ENCODE measurements at places on chromosomes 1 and 21. TPM values are rescaled to one million over a fixed set of nuclear protein-coding genes. Genes with fewer than 3 reads are reported as not detected.

PRR9 gene
- polyA plus RNA-seq, result not detected

DNA sequence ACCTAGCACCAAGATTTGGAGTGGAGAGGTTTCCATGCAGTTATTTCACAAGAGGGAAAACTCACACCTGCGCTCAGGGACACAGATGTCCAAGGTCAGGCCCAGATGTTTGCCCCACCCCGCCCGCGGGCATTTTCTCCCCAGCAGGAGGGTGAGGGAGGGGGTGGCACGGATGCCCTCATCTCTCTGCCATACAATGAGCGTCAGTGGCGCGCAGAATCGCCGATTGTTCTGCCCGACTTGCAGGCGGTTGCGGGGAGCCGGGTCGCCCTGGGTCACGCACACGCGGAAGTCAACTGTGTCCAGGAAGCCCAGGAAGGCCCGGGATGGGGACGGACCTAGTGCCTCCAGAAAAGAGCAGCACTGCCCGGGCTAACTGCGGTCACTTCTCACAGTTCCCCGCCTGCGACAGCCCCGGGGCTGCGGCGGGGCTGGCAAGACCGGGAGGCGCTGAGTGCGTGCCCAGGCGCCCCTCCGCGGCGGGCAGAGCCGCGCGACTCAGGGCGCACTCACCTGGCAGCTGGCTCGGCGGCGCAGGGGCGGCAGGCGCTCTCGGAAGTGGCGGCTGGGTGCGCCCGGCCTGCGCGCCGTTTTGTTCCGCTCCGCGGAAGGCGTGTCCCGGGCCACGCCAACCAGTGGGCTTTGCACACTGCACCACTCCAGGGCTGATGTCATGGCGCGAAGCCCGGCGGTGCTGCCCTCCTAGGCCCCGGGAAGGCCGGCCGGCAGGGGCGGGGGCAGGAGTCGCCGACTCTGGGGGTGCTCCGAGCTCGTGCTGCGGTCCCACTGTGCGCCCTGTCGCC, at the start of gene CSRP1:
CSRP1 (minus strand) TSS at position 567 of the 803 bp plus-strand sequence. CDS start 10,820 bp downstream, outside the sequence.
- no peaks in the 10 kb centered on the region for H3K27me3 ChIP-seq
- H3K4me1 ChIP-seq, result peaks cover 37% of the 10 kb centered on the region
- peak; percentile 80 for DNase-seq
- peak within 1 kb of the TSS; percentile 96 for H3K27ac ChIP-seq
- H3K4me3 ChIP-seq, result peak within 1 kb of the TSS; percentile 73

DNA sequence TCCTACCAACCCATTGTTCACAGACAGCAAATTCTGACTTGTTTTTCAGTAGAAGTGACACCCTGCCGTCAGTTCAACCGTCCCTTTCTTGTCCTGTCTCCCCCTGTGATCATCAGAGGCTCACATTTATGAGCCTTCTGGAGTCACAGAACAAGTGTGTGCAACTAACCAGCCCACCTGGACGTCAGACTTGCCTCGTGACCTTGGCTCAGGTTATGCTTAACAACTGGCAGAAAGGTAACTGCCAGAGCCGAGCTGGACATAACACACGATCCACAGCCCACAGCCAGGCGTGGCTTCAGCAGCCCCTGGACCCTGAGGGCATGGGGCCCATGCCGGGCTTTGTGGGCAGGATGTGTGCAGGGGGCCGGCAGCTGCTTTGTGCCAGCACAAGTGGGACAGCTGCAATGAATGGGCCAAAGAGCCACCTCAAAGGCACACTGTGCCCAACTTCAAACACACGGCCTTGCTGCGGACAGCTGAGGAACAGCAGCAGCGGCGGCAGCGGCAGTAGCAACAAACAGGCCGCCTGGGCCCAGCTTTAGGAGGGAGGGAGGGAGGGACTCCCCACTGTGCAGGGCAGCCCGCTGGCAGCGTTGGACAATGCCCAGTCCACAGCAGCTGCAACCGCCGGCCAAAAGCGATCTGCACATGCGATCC, 103.9 kb downstream of the ZBTB18 start:
- H3K4me3 ChIP-seq, result no peak overlapping the region
- no peaks in the 10 kb centered on the region for H3K27me3 ChIP-seq

GRCh38 chr21:42578034-42578433, 64.4 kb downstream of the SLC37A1 start:
- H3K4me1 ChIP-seq, result no peaks in the 10 kb centered on the region
- no peak overlapping the region for H3K27ac ChIP-seq
- DNase-seq, result no peak
- H3K27me3 ChIP-seq, result no peaks in the 10 kb centered on the region
- H3K36me3 ChIP-seq, result no peaks in the 10 kb centered on the region
- H3K4me3 ChIP-seq, result no peak overlapping the region

DNA sequence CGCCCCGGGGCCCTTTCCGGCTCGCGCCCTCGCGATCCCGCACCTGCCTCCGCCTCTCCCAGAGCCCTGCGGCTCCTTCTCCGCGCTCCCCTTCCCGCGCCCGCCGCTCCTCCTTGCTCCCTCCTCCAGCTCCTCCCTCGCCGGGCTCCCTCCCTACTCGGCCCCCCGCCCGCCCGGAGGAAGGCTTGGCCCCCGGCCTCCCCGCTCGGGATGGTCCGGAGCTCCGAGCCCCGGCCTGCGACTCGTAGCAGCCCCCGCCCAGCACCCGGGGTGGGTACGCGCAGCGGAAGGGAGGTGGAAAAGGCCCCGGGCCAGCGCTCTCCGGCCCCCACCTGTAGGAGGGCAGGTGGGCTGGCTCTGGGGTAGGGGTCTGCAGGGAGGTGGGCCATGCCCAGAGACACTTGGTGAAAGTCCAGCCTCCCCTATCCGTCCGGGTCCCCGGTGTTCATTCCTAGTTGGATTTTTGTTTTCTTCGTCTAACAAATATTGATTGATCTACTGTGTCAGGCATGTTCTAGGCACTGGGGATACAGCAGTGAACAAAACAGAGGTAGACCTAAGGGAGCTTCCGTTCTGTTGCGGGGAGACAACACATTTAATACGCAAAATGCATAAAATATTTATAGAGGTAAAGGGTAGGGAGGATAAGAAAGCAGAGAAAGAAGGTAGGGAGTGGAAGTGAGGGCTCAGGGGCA, at the start of gene HTR1D:
HTR1D (minus strand) TSS at position 82 of the 695 bp plus-strand sequence. CDS start 23,283 bp downstream, outside the sequence.
- peak within 1 kb of the TSS; percentile 13 for H3K4me3 ChIP-seq
- no peaks in the 10 kb centered on the region for H3K36me3 ChIP-seq
- H3K27me3 ChIP-seq, result peaks cover 71% of the 10 kb centered on the region
- peaks cover 4% of the 10 kb centered on the region for H3K4me1 ChIP-seq
- no peak for DNase-seq
- no peak within 1 kb of the TSS for H3K27ac ChIP-seq

DNA sequence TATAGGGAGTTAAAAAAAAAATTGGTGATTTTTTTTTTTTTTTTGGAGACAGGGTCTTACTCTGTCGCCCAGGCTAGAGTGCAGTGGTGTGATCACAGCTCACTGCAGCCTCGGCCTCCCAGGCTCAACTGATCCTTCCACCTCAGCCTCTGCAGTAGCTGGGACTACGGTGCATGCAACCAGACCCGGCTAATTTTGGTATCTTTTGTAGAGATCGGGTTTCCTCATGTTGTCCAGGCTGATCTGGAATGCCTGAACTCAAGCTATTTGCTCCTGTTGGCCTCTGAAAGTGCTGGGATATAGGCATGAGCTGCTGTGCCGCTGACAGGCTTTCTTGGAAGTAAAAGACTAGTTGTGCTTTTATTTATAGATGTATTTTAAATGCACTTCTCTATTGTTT, 3.0 kb downstream of the CDC42 start:
- no peak overlapping the region for H3K4me3 ChIP-seq
- H3K27me3 ChIP-seq, result no peaks in the 10 kb centered on the region
- no peak overlapping the region for H3K27ac ChIP-seq
- no peak for DNase-seq

DNA sequence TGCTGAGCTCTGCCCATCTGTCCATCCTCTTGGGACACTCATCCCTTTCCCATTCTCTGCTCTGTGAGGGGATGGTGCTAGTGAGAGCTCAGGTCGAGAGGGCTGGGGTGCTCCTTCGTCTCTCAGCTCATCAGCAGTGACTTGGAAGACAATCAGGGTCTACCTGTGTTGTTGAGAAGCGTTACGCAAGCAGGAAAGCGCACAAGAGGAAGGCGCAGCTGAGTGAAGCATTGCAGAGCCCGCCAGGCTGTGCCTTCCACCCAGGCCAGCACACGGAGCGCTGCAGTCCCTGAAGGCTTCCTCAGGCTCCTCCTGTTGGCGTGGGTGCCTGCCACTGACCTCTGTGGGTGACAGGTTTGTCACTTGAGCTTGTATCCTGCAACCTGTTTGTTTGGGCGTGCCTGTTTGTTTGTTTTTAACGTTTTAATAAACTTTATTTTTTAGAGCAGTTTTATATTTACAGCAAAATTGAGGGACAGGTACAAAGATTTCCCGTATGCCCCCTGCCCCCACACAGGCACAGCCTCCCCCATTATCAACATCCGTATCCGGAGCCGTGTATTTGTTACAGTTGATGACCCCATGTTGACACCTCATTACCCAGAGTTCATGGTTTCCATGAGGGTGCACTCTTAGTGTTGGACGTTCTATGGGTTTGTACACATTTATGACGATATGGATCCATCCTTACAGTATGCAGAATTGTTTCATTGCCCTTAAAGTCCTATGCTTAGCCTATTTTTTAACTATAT, 36.7 kb downstream of the ADARB1 start:
- no peak for DNase-seq
- no peaks in the 10 kb centered on the region for H3K36me3 ChIP-seq
- H3K27ac ChIP-seq, result no peak overlapping the region
- no peak overlapping the region for H3K4me3 ChIP-seq
- H3K27me3 ChIP-seq, result no peaks in the 10 kb centered on the region

GRCh38 chr1:223771814-223772770, 59.8 kb downstream of the CAPN2 start:
- no peaks in the 10 kb centered on the region for H3K27me3 ChIP-seq
- H3K36me3 ChIP-seq, result no peaks in the 10 kb centered on the region
- peak; percentile 31 for DNase-seq
- no peak overlapping the region for H3K4me3 ChIP-seq

HHAT gene
- 10.0 TPM for polyA plus RNA-seq

GRCh38 chr1:184945029-184945428, 29.3 kb downstream of the NIBAN1 start:
- DNase-seq, result peak; percentile 12
- H3K4me3 ChIP-seq, result no peak overlapping the region
- peak overlapping the region; percentile 47 for H3K27ac ChIP-seq
- no peaks in the 10 kb centered on the region for H3K27me3 ChIP-seq

GRCh38 chr1:240936911-240937668, 325.1 kb upstream of the GREM2 start:
- H3K4me3 ChIP-seq, result no peak overlapping the region
- H3K27me3 ChIP-seq, result no peaks in the 10 kb centered on the region
- H3K4me1 ChIP-seq, result no peaks in the 10 kb centered on the region
- H3K36me3 ChIP-seq, result no peaks in the 10 kb centered on the region
- H3K27ac ChIP-seq, result no peak overlapping the region

GRCh38 chr1:110059133-110059863, 11.2 kb downstream of the ALX3 start:
- no peak for DNase-seq
- no peaks in the 10 kb centered on the region for H3K27me3 ChIP-seq
- no peak overlapping the region for H3K4me3 ChIP-seq
- no peaks in the 10 kb centered on the region for H3K36me3 ChIP-seq
- H3K4me1 ChIP-seq, result no peaks in the 10 kb centered on the region
- H3K27ac ChIP-seq, result no peak overlapping the region

- no peak for DNase-seq
- H3K4me1 ChIP-seq, result no peaks in the 10 kb centered on the region
- H3K27ac ChIP-seq, result no peak overlapping the region
- H3K27me3 ChIP-seq, result no peaks in the 10 kb centered on the region
These were observed 98.1 kb upstream of the CXADR start for GRCh38 chr21:17414766-17415165.

GRCh38 chr1:82048596-82048995, 247.9 kb downstream of the ADGRL2 start:
- no peak for DNase-seq
- H3K4me1 ChIP-seq, result no peaks in the 10 kb centered on the region
- H3K27me3 ChIP-seq, result no peaks in the 10 kb centered on the region
- H3K4me3 ChIP-seq, result no peak overlapping the region
- no peak overlapping the region for H3K27ac ChIP-seq
- H3K36me3 ChIP-seq, result no peaks in the 10 kb centered on the region

GRCh38 chr1:7076117-7076516, 290.9 kb downstream of the CAMTA1 start:
- H3K36me3 ChIP-seq, result no peaks in the 10 kb centered on the region
- no peaks in the 10 kb centered on the region for H3K27me3 ChIP-seq
- H3K4me3 ChIP-seq, result no peak overlapping the region
- H3K27ac ChIP-seq, result no peak overlapping the region

SYT6 gene
- 10.9 TPM for polyA plus RNA-seq

ASPM gene
- polyA plus RNA-seq, result 24.2 TPM

GRCh38 chr1:94012708-94013366, 103.6 kb upstream of the GCLM start:
- DNase-seq, result no peak
- no peak overlapping the region for H3K27ac ChIP-seq
- H3K27me3 ChIP-seq, result no peaks in the 10 kb centered on the region
- no peaks in the 10 kb centered on the region for H3K36me3 ChIP-seq
- no peaks in the 10 kb centered on the region for H3K4me1 ChIP-seq
- no peak overlapping the region for H3K4me3 ChIP-seq

GRCh38 chr1:168491527-168492164, 52.2 kb downstream of the XCL2 start:
- no peaks in the 10 kb centered on the region for H3K36me3 ChIP-seq
- DNase-seq, result no peak
- no peak overlapping the region for H3K4me3 ChIP-seq
- H3K27me3 ChIP-seq, result no peaks in the 10 kb centered on the region
- no peaks in the 10 kb centered on the region for H3K4me1 ChIP-seq

- no peak overlapping the region for H3K27ac ChIP-seq
- DNase-seq, result no peak
- H3K27me3 ChIP-seq, result no peaks in the 10 kb centered on the region
- peaks cover 2% of the 10 kb centered on the region for H3K4me1 ChIP-seq
These were observed 613.8 kb downstream of the KIF26B start for GRCh38 chr1:245768596-245768995.

- DNase-seq, result peak; percentile 77
- peaks cover 12% of the 10 kb centered on the region for H3K4me1 ChIP-seq
- no peaks in the 10 kb centered on the region for H3K27me3 ChIP-seq
- peak overlapping the region; percentile 57 for H3K4me3 ChIP-seq
- peak overlapping the region; percentile 85 for H3K27ac ChIP-seq
- no peaks in the 10 kb centered on the region for H3K36me3 ChIP-seq
These were observed 1.5 kb downstream of the RPS6KA1 start for GRCh38 chr1:26530895-26531598.

CCDC24 gene
- 13.0 TPM for polyA plus RNA-seq

DNA sequence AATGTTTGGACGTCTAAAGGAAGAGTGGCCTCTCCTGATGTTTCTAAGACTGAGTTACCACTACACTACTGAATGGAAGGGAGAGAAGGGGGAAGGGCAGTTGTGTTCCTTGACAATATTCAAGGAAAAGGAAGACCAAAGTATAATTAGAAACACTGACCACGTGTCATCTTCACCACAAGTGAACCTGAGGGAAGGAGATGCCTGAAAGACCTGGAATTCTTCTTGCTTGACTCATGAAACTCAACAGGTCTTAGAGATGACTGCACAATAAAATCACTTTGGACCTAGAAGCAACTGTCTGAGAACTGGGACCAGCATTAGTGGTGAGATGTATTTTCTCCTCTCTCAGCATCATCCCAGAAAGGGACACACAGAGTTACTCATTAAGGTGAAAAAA, 56.7 kb downstream of the PTPN14 start:
- H3K36me3 ChIP-seq, result no peaks in the 10 kb centered on the region
- DNase-seq, result no peak
- no peak overlapping the region for H3K27ac ChIP-seq
- H3K4me3 ChIP-seq, result no peak overlapping the region
- H3K4me1 ChIP-seq, result no peaks in the 10 kb centered on the region

All from left lung (tissue), 14 donors.